ENCODE measurements at places on chromosomes 2 and 18.

GRCh38 chr2:235533616-235534385, 40.0 kb downstream of the AGAP1 start:
- DNase-seq: no peak

GRCh38 chr2:232216028-232216427, 162.5 kb upstream of the ALPP start:
- no peak for DNase-seq

DNA sequence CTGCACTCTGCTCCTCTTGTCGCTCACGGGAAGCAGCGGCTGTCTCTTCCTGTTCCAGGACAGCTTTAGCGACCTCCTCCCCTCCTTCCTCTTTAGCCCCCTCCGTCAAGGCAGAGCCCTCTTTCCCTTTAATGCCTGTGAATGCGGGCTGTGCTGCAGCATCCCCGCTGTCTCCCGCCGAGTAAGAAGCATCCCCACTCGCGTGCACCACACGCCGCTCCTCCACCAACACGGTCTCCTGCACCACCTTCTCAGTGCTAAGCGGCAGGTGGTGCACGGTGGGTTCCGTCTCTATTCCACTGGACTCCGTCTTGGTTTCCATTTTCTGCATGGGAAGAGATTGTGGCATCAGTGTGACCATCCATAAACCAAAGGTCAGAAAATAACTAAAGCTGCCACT, 101.6 kb upstream of the ZBTB14 start:
- no peak for DNase-seq

GRCh38 chr2:121804340-121804739, 48.9 kb downstream of the TSN start:
- no peak for DNase-seq

DNA sequence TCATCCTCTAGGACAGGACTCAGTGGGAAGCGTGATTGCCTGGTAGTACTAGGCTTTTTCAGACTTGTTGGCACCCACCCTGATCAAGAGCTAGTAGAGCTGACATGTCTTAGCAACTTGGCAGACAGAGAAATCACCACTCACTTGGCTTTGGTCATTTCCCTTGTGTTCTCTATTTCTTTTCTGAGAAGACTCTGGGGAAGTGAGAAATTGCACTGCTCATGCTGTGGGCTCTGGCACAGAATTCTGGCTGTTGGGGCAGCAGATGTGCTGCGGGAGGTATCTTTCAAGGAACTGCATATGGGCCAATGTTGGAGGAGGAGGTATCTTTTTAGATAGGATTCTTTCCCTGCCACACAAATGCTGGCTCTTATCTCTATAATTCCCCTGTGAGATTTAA, 529.1 kb upstream of the MEX3C start:
- no peak for DNase-seq

DNA sequence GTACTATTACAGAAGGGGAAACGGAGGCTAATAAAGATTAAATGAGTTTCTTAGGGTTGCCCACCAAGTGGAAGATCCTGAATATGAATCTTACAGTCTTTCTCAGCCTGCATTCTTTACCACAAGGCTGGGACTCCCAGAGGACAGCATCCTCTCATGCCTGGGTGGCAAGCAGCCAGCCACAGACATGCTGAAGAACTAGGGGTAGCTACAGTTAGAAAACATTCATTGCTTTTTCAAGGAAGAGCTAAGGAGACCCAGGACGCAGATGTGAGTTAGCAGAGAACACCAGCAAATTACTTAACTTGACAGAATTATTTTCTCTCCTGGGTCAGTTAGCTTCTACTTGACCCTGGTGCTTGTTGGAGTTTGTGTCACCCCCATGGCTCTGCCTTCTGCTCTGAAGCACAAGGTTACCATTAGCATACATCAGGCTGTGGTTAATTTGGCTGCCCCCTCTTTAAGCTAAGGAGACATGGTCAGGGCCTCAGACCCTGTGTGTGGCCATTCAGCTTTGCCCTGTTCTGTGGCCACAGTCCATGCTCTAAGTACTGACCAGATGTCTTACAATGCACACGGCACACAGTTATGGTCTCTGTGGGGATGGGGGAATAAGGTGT, 132.3 kb upstream of the TNP1 start:
- DNase-seq: no peak

DNA sequence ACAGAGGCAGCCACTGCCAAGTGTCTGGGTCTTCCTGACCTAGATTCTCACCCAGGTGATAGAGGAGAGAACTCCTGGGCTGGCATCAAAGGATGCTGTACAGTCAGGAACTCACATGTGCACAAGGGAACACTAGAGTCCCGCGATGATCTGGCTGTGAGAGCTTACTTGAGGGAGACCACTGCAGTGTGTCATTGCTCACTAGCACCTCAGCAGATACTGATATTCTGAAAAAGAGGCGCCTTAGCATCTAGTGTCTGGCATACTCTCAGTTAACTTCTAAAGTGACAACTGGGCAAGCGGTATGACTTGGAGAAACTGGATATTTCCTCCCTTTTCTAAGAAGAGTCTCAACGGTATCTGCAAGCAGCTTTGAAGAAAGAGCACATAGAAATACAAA, 189.9 kb downstream of the CMPK2 start:
- DNase-seq: no peak

DNA sequence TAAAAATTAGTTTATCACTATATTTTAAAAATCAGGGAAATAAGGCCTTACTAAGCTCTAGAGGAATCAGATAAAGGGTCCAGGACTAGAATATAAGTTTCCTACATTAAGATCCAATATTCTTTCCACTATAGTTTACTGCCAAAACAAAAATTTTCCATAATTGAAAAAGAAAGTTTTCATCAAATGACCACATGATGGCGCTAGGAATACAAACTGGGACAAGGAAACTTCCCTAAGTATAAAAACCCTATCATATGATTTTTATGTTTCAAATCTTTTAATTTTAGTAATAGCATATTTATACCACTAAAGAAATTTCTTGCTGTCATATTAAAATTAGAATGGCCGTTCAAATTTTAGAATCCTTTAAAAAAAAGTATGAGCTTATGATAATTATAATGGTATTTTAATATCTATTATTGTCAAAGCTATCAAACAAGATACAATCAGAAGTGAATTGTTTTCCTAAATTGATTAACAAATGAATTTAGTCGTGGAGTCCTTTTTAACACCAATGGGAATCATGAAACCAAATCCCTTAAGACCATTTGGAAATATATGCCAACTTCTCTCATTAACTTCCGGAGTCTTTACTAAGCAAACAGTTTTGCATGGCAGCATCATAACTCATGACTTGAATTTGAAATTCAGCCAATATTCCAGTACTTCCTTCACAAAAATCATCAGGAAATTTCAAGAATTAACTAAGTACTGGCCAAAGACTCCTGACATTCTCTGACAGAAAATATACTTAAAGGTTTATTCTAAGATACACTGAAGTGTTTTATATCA, 70.3 kb downstream of the SCN1A start:
- DNase-seq: no peak

DNA sequence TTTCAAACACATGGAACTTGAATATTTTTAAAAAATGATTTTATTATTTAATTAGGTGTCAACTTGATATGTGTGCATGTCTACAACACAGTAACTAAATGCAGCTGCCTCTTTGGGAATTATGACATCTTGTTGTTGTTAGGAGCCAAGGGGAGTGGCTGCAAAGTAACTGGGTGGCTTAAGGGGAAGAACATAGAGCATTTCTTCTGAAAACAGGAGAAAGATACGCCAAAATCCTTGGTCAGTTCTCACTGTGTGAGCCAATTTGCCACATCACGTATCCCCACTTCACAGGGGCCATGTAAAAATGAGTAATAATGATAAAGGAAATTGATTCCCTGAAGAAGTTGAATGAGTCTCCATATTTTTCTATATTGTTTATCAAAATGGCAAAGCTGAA, 309.8 kb upstream of the COL3A1 start:
- no peak for DNase-seq

DNA sequence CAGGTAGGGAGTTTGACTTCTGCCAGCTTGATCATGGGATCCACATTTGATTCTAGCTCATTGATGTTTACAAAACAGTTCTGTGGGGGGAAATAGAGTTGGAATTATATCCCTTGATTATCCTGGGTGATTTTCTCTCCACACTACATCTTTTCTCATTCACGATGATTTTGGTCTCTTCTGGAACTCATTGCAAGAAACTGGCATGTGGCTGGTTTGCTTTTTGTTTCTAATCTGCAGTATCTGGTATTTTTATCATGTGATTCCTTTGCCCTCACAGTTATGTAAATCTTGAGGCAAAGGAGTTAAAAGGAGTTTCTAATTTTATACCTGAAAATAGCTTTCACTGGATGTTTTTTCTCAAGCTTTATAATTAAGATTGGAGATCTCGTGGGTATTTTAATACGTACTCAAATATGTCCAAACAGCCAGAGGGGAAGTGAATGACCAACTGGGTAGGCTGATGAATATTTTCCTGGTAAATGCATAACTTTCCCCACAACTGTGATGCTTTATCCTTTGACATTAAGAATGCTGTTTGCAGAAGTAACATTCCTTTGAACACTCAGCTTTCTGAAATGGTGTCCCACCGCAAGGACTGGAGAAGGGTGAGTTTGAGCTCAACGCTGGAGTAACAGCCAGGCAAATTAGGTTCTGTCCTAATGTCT, 502.9 kb upstream of the ZEB2 start:
- DNase-seq: no peak

- DNase-seq: no peak
Measured at GRCh38 chr2:83015900-83016299, 1443.2 kb downstream of the SUCLG1 start.

DNA sequence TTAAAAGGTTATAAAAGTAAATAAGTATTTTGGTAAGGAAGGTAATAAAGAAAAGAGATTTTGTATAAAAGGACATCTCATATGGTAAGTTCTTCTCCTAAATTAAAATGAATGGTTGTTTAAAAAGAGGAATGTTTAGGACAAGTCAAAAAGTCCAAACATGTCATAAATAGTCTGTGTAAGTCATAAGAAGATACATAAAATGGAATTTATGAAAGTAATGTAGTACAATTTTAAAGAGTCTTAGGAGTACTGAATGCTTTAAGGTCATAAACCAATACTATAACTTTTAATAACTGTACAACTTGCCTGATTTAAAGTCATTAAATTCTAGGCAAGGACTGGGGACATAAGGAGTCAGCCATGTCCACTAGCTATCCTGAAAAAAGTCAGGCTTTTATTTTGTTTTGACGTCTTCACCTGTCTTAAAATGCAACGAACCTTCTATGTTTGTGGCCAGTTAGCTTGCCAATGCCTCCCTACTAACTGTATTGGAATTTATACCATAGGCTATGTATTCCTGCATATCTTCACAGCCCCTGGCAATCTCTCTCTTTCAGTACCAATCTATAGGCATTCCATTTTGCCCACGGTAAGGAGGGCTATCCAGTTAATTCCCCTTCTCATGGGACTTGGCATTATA, 312.3 kb upstream of the LRRTM4 start:
- DNase-seq: no peak

- DNase-seq: no peak
Measured at GRCh38 chr2:200705305-200706041, 106.2 kb upstream of the BZW1 start.

- no peak for DNase-seq
Measured at GRCh38 chr2:192412394-192412793, 217.7 kb upstream of the TMEFF2 start.

DNA sequence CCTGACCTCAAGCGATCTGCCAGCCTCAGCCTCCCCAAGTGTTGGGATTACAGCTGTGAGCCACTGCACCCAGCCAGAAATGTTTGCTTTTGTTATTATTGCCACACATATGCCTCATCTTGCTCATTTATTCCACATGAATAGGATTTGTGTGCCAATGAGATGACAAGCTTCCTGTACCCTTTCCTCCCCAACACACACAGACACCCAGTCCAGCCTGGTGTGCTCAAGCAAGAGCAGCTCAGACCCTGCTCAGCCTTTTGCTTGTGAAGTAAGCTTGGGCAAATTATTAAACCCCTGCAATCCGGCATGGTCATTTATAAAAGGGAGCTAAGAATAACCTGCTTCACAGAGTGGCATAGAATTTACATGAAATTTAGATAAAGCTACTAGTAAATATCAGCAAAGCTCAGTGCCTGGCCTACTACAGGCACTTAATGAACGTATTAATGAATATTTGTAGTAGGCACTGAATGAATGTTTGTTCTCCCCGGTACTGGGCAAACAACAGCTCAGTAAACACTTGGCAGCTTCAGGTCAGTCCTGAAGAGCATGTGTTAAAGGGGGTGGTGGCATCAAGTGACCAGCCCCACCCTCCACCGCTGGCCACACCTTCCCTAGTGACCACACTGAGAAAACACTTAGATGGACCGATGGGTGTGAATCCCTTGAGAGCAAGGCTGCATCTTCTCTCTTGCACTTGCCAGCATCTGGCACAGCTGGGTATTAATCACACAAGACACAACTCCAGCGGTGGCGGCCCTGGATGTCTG, 280.2 kb downstream of the SRBD1 start:
- no peak for DNase-seq

- no peak for DNase-seq
Measured at GRCh38 chr2:11009891-11010290, 98.2 kb downstream of the KCNF1 start.

DNA sequence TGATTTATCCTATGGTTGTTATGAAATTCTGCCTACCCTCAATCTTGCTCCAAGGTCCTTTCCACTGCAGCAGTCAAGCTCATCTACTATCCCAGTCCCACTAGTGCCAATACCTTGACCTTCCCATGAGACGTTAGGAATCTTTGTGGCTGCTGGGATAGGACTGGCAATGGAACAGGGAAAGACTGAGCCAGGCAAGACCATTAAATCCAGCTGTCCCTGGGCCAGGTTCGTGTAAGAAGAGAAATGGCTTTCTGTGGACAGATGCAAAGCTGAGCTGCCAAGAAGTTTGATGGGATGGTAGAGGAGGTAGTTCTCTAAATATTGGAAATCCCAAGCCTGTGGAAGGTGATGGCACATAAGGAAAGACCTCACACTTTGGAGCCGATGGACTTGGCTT, 50.1 kb upstream of the TMEM17 start:
- DNase-seq: no peak

DNA sequence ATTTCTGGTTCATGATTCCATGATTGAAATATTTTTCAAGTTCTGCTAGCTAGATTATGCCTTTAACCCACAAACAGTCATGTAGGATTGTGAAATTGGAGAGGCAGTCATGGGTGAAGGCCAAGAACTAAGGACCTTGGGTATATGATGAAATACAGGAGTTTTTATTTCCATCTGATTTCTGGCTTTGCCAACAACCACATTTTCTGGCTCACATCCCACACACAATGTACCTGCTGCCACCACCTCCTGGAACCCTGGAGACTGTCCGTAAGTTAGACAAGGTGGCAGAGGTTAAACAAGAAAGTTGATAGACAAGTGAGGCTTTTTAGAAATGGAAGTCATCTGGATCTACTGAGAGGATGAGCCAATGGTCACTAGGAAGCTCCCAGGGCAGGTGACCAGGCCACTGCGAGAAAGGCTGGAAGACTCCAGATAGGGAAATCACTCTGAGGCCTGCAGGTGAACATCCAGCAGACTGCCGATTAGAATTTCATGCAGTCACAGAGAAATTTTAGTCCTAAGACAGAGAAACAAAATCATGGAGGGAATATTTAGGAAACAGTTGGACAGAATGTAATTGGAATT, 402.0 kb downstream of the ALK start:
- no peak for DNase-seq

DNA sequence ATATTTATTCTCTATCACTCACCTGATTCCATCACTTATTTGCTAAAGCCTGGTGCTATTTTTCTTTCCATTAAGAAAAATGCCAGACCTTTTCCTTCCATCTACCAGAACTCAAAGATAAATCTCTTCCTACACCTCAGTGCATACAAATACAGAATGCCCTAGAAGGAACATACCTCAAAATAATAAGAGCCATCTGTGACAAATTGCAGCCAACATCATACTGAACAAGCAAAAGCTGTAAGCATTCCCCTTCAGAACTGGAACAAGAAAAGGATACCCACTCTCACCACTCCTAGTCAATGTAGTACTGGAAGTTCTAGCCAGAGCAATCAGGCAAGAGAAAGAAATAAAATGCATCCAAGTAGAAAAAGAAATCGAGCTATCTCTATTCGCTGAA, 315.9 kb upstream of the UBE2E3 start:
- no peak for DNase-seq
